Stimulated activated CD4-positive, alpha-beta T cell treated with anti-CD3 and anti-CD28 coated beads, Interleukin-4, amount 100 ng/mL, for 4 hours (primary cell): ENCODE measurements at places on chromosomes 11 and 22.

DNA sequence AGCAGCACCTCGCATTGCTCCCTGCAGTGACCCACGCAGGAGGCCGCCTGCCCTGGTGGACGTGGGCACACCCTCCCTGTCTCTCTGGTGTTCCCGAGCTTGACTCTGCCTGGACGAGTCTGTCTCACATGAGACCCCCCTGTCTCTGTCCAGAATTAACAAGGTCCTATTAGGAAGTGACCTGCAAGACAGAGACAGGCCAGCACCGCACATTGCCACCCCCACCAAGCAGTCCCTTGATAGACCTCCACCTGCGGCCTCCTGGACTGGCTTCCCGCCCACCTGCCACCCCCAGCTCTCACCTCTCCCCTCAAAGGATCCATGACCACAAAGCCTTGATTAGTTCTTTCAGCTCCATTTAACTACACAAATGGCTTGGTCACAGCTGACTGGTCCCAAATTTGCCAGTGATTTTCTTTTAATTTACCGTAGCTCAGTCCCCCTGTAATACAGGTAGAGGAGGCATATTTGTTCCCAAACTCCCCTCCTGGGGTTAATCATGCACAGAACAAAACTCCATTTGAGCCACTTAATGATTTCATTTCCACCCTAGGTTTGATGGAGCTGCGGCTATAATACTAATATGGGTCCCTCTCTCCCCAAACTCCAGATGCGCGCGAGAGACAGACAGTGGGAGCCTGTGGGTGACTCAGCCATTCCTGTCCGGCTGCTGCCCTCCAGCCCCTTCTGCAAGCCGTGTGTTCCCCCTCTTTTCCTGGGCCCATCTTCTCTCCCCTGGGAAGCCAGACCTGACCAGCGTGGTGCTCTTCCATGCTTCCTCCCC lies 11.2 kb downstream of the SPATA19 start:
- DNase-seq, result no peak

- no peak for DNase-seq
Observed at GRCh38 chr11:72720047-72720446, 32.2 kb downstream of the ARAP1 start.

GRCh38 chr11:133711545-133711944 lies 133.8 kb downstream of the SPATA19 start:
- DNase-seq, result no peak

GRCh38 chr11:90100431-90100830 lies 14.7 kb downstream of the UBTFL1 start:
- no peak for DNase-seq

DNA sequence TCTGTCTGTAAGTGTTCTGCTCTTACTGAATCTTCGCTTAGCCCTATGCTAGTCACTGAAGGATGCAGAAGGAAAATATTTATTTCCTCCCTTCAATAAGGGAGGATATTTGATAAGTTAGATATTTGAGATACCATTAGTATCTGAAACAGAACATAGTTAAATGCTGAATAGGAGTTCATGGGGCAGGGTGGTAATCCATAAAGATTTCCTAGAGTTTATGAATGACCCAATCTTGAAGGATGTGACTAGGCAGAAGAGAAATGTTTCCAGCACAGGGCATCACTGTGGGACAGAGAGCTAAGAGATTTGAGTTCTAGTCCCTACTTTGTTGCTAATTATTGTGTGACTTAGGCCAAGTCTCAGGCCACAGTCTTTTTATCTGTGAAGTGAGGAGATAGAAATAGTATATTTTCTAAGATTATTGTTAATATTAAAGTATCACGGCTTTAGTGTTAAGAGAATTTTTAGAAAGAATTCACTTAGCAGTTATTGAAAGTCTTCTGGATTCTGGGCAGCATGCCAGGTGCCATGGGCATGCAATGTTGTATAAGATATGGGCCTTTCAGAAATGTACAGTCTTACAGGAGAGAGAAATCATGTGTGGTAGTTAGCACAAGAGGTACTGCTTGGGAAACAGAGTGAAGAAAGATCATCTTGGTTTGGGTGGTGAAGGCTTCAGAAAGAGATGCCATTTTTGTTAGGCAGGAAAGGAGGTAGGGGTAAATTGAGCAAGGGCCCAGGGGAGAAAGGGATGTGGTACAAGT lies 24.0 kb downstream of the SWAP70 start:
- no peak for DNase-seq

- DNase-seq, result no peak
Observed at GRCh38 chr11:112118176-112118575, 31.5 kb downstream of the SDHD start.

GRCh38 chr11:24171869-24172268 lies 325.0 kb upstream of the LUZP2 start:
- DNase-seq, result no peak

DNA sequence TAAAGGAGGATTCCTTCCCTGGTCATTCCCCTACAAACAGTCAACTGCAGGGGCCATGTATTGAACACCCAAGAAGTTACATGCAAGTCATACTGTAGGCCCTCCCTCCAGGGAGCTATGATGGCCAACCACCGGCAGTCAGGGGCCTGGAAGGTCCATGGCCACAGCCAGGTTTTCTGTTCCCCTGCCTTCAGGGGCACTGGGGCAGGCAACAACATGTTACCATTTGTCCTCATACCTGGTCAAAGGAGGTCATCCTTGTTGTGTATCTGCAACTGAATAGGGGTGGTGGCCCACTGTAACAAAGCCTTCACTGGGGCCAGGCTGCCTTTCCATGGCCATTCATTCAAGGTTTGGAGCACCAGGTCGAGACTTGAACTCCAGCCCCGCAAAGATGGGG lies 433.6 kb downstream of the DYNC2H1 start:
- DNase-seq, result no peak

DNA sequence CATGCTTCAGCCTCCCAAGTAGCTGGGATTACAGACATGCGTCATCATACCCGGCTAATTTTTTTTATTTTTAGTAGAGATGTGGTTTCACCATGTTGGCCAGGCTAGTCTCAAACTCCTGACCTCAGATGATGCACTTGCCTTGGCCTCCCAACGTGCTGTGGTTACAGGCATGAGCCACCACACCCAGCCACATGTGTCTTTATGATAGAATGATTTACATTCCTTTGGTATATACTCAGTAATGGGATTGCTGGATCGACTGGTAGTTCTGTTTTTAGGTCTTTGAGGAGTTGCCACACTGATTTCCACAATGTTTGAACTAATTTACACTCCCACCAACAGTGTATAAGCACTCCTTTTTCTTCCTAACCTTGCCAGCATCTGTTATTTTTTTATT lies 276.2 kb downstream of the METTL15 start:
- DNase-seq, result no peak

DNA sequence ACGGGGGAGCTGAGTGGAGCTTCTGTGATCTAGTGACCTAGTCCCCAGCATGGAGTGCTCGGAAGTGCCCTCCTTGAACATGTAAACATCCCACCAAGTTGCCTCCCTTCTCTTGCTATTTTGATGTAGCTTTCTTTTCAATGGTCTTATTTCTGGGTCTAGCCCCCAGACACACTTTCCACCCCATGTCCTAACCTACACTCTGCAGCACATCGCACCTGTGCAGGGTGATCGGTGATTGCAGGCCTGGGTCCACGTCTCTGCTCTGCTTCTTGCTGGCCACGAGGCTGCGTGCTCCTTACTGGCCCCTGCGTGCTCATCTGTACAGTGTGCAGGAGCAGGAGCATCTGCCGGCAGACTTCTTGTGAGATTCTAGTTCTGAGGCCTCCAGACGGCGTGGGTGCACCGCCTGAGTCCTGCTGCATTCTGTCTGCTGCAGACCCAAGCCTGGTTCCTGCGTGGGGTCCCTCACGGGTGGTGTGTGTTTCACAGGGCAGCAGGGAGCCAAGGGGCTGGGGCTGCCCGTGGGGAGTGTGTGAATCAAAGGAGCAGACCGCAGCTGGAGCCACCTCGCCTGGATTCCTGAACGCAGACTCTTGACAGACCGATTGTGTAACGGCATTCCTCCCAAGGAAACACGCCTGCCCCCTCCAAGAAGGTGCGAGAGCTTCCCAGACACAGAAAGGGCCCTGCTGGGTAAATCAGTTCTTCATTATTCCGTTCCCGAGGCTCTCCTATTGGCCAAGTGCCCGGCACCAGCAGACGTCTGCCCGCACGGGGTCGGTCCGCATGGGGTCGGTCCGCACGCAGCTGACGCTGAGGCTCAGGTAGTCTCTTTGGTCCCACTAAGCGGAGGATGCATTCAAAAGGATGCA lies 44.4 kb upstream of the MYEOV start:
- DNase-seq, result no peak

- DNase-seq, result no peak
Observed at GRCh38 chr22:17938484-17938924, 85.9 kb downstream of the MICAL3 start.

- no peak for DNase-seq
Observed at GRCh38 chr11:35388061-35388460, 31.3 kb downstream of the SLC1A2 start.

GRCh38 chr22:46482056-46482675 lies 55.3 kb downstream of the CELSR1 start:
- DNase-seq, result no peak

- no peak for DNase-seq
Observed at GRCh38 chr11:121634889-121635288, 182.1 kb upstream of the SORL1-AS1 start.

- DNase-seq, result no peak
Observed at GRCh38 chr11:77175869-77176539, 48.0 kb downstream of the MYO7A start.

DNA sequence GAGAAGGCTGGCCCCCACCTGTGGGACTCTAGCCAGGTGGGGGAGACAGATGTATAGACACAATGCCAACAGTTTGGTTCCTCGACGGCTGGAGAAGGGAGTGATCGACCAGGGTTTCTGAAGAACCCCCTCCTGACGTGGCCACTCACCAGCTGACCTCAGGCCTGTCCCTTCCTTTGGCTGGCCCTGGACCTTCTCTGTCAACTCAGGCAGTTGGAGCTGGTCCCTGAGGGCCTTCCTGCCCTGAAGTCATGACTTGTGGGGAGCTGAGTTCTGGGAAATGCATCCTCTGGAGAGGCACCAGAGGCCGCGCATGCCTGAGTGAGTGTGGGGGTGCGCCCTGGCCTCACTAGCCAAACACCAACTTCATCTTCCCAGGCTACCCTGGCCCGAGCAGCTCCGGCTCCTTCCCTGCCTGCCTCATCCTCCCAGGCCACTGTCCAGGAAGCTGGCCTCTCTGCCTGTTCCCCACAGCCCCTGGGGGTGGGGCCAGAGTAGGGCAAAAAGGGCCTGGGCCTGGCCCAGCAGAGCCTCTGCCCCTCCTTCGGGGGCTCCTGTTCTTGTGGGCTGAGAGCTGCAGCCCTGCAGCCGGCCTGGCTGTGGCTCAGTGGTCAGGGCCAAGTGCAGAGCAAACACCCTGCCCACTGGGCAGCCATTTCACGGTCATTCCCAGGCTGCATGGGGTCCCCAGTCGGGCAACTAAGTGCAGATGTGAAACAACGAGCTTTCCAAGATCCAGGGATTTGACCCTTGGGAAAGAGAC lies 23.6 kb downstream of the TXN2 start:
- DNase-seq, result no peak

- DNase-seq, result no peak
Observed at GRCh38 chr11:77249427-77249826, 52.1 kb downstream of the GDPD4 start.

DNA sequence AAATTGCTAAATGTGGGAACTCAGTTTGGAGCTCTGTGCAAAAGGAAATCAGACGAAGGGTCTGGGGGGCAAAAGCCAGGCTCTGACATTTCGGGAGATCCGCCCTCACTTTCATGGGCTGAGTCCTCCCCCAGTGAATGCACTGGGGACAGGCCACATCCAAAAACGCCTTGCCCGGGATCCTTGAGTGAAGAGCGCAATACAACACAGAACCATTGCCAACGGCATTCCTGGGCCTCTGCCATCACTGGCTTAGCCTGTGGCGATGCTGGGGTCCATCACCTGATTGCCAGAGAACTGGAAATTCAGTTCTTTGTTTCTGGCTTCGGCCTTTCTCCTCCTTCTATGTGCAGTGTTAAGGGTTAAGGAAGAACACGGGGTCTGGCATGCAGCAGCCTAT lies 297.9 kb downstream of the SHANK2 start:
- DNase-seq, result no peak

DNA sequence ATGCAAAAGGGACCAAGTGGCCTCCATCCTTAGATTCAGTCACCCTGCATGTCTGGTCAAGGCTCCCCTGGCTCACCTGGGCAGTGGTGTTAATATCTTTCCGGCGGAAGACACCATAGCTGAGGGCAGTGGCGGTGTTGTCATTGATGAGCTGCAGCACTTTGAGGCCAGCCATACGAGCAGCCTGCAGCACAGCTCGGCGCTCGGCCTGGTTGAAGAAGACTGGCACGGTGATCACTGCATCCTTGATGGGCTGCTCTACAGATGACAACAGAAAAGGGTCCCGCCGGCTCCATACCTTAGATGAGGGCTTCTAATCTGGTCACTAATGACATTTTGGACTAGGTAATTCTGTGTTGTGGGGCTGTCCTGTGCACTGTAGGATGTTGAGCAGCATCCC lies 2.6 kb downstream of the HYOU1 start:
- no peak for DNase-seq

DNA sequence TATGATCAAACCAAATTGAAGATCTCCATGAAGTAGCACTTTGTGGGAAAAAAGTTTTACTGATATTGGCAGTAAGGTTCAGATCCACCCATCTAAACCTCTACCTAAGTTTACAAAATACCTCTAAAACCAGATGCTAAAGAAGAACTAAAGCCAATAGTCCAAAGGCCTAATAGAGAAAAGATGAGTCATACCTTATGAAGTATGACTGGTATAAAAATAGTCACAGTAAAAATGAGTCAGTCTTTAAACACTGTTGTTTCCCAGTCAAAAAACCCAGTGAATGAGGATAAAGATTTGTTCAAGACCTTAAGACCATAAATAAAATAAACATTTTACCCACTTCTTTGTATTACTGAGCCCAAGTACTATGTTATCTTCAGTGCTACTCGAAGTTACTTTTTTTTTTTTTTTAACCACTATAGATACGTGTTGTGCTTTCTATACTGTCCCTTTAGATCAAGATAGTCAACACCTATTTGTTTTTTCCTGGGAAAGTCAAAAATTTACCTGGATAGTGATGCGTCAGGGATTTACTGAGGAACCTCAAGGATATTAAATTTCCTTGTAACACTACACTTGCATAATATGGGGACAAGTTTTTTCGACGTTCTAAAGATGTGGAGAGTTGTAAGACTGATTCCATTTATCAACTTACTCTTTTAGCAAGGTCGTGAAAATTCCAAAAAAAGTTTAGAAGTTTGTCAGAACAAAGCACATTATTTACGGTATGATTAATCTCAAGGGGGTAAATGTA lies 87.3 kb downstream of the CCDC73 start:
- no peak for DNase-seq

- DNase-seq, result peak; percentile 31
Observed at GRCh38 chr11:107590460-107591377, at the start of gene ELMOD1. TSS of gene ELMOD1 (plus strand) at chr11:107591147. CDS start at chr11:107618190, 27,043 bp downstream.

DNA sequence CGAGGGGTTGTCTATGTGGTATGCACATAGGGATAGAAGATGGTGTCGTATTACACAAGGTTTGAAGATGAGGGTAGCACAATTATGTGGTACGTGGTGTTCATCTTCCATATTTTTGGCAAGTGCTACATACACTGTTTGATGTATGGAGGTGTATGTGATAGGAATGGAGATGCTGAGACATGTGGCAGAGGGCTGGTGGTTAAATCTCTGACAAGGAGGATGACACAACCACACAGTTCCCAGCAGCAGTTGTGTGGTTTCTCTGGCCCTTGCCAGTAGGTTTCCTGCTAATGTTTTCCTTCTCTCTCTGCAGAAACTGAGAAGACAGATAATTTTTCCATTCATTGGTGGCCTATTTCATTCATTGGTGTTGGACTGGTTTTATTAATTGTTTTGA lies 17.0 kb downstream of the NCR3LG1 start:
- no peak for DNase-seq
